ENCODE measurements at places on chromosomes 3 and 15.

GRCh38 chr3:191136347-191136746 lies 62.7 kb upstream of the OSTN start:
- no peak for DNase-seq

GRCh38 chr3:185807445-185808068 lies 17.3 kb downstream of the IGF2BP2 start:
- DNase-seq = no peak

GRCh38 chr3:16888356-16888755 lies 3.6 kb downstream of the PLCL2 start:
- no peak for DNase-seq

GRCh38 chr3:140467104-140467577 lies 210.7 kb upstream of the TRIM42 start:
- no peak for DNase-seq

DNA sequence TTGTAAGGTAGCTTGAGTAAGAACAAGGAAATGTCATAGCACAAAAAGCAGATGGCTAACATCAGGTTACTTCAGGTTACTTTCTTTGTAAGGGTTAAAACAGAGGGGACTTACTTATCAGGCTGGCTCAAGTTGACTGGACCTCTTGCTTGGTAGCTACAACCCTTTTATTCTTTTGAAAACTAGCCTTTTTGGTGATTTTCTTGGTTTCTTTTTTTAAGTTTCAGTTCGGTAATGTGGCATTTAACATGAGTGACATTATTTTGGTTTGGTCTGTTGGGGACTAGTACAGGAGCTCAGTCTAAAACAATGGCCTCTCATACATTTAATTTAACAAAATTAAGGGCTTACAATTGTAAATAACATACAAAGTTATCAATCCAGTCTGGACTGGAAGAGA lies 621.4 kb downstream of the OTOL1 start:
- no peak for DNase-seq

GRCh38 chr15:87961851-87962420 lies 294.6 kb downstream of the NTRK3 start:
- DNase-seq = peak; percentile 83

DNA sequence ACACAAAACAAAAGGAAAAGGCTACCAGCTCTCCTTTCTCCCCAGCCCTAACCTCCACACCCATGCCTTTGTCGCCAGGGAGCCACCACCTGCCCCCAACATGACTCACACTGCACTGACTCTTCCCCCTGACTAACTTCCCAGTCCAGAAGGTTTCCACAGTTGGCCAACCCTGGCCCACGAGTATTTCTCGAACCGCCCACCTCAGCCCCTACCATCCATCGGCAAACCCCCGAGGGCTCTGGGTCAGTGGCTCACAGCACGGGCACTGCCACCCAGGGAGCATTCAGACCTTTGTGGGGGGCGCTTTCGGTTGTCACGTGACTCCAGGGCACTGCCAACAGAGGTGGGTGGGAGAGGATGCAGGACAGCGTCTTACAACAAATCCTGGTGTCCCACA lies 152.3 kb downstream of the LRRC28 start:
- no peak for DNase-seq

DNA sequence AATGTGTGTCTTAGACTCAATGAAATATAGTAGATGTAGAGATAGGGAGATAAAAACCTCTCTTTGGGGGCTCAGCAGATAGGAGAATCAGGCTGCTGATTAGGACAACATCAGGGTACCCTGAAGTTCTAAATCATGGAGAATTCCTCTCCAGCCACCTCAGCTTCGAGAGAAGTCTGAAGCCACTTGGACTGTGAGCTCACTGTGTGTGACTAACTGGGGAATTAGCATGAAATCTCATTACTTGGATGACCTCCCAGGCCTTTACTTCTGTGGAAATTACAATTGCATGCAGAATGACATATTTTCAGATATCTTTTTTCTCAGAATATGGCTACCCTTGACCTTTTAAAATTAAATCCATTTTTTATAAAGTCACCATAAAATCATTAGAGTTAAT lies 128.0 kb upstream of the MRPL3 start:
- DNase-seq = no peak

DNA sequence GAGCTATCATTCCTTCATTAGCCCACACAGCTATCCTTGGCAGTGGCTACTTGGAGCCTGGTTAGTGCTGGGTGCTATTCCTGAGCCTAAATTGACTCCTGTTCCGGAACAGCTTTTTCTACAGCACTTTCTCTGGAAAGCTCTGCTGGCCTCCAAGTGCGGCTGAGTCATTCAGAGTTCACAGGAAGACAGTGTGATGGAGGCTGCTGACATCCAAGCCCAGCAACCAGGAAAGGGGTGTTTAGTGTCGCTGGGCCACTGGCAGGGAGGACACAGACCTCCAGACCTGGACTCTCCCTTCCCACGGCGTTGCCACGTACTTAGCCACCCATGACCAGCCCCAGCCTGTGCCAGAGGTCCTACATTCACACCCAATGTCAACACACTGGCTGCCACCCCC lies 28.7 kb downstream of the CACNA2D2 start:
- DNase-seq = no peak

DNA sequence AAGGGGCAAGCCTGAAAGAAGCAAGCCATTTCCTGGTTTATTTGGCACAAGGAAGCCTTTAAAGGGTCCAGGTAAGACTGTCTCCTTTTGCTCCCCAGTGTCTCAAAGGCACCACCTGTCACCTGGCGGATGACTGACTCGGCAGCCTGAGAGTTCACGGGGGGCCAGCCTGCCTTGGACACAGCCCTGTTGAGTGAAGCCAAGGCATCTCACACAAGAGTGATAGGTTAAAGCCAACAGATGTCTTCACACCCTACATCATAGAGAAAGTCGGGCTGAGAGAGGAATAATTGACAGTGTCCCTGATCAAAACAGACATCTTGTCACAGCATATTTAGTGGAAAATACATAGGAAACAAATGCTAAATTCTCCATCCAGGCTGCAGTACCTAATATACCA lies 28.2 kb upstream of the LIPC start:
- DNase-seq = peak; percentile 86

DNA sequence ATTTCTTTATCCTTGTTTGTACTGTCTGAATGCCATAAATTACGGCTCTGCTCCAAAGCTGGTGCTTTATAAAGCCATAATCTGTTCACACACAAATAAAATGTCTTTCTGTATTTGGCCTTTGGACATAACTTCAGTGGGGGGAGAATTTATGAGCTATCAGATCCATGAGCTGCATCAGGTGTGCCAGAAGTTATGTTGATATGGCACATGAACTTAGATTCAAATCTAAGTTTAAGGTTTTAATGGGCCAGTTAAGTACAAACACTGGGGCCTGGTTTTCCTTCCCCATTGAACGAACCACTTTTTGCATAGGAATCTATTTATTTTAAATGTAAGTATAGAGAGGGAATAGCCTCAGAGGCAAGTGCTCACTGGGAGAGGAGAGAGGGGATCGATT lies 239.9 kb downstream of the NFKBIZ start:
- DNase-seq = no peak

DNA sequence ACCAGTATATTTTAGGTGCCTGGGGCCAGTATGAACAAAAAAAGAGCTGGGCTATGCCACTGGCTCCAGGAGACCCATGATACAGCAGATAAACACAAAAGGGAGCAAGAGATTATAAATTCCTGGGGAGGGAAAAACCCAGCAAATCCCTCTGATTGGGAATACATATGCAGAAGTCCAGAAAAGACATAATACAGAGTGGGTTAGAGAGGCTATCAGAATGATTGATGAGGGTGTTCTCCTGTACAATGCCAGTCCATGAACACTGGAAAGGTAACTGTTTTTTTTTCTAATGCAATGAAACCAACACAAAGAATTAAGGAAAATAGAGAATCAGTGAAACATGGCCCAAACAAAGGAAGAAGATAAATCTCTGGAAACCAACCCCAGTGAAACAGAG lies 5.4 kb upstream of the VPS39 start:
- DNase-seq = no peak

- no peak for DNase-seq
Measured at GRCh38 chr3:30146978-30147377, 459.4 kb upstream of the TGFBR2 start.

GRCh38 chr3:119759962-119760361 lies 21.9 kb upstream of the NR1I2 start:
- no peak for DNase-seq

- DNase-seq = no peak
Measured at GRCh38 chr3:12902181-12902999, 61.0 kb upstream of the RPL32 start.

DNA sequence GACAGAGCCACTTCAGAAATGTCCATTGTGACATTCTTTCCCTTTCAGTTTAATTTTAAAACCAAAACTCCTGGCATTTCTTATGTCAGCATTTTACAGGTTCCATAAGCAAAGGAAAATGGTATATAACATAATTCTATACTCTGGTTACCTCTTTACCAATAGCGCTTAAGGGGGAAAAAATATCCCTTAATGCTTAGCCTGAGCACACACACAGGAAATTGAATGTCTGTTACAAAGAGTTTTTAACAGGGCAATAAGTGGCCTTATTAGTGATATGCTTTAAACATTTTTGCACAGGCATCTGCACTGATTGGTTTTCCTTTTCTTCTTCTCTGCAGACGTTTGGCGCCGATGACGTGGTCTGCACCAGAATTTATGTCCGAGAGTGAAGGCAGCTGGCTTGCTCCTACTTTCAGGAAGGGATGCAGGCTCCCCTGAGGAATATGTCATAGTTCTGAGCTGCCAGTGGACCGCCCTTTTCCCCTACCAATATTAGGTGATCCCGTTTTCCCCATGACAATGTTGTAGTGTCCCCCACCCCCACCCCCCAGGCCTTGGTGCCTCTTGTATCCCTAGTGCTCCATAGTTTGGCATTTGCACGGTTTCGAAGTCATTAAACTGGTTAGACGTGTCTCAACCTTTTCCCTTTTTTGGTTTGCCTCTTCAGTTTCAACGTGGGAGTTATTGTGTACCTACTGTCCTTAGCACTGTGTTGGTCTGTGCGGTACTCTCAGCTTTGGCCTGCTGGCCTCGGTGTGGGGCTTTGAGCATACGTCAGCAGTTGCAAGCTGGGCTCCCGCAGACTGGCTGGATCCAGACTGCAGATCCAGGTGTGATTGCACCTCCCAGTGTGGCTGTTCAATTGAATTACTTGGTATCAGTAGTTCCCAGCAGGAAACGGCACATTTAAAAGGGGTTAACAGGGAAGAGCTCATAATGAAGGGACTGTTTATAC lies 7.7 kb downstream of the CRABP1 start:
- DNase-seq = no peak

DNA sequence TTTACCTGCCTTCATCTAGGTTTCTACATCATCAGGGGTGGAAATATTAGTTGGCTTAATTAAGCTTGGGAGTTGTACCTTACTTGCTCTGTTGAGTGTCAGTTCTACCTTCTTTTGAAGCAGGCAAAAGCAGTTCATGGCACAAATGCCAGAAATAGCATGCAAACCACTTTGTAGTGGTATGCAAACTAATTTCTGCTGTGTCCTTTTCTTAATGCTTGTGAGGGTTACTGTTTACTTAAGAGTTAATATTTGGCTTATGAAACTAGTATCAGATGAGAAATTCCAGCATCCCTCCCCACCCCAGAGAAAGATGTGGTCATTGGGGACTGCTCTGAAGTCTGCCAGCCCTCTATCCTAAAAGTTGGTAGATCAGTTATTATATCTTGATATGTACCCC lies 7.1 kb downstream of the ATP2C1 start:
- no peak for DNase-seq

- no peak for DNase-seq
Measured at GRCh38 chr15:73981761-73982221, 10.3 kb downstream of the STOML1 start.

- no peak for DNase-seq
Measured at GRCh38 chr3:49098910-49099630, 5.2 kb upstream of the QRICH1 start.

DNA sequence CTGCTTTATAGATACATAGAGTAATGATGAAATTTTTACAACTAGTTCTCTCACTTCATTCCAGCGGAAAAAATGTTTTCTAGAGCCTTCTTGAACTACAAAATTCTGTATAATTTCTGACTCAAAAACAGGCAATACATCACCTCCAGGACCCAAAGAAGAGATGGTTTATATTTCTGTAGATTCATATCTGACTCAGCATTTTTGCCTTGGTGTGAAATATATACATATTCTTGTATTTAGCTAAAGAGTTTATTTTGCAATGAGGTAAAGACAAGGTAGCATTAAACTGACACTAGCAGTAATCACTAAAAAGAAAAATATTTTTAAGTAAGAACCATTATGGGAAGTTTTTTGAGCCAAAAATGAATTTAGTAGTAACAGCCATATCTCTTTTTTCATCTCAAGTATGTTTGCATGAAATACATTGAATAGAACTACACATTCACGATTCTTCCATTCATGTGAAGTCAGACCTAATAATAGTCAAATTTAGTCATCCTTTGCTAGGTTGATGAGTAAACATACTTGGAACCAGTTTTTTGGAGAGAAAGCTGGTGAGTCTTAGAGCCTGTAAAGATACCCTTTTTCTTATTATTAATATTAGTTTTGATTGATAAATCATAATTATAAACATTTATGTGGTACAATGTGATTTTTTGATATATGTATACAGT lies 31.6 kb downstream of the COL8A1 start:
- no peak for DNase-seq

DNA sequence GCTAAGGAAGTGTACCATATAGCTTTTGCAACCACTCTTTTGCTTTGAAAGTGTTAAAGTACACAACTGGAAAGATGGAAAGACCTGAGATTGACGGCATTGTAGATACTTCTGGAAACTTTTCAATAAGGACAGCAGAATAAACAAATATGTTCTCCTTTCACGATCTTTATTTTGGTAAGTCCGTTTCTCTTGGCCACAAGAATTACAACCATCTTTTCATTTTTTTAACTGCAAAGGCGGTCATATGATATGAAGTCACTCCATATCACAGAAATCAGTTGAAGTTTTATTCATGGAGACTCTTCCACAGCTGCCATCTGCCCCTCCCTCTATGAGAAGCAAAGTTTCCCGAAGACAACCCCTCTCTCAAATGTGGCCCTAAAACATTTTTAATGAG lies 303.4 kb upstream of the ICE2 start:
- no peak for DNase-seq

DNA sequence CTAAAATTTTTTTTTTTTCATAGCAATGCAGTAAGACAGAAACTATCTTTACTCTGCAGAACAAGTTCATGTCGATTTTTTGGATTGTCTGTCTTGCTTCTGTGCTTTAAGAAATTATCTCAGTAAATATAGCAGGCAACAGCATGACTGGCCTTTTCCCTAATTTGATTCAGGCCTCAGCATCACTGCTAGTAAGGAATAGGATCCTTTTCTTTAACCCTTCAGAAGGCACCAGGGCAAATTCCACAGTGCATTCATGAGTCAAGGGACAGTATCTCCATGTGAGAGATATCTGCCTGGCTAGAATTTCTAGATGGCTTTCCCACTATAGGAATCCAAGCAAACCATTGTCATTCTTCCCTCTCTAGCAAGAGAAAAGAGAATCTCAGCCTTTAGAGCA lies 71.4 kb downstream of the TIPARP start:
- no peak for DNase-seq

- DNase-seq = no peak
Measured at GRCh38 chr3:166190360-166190759, 353.1 kb upstream of the BCHE start.

- DNase-seq = no peak
Measured at GRCh38 chr15:91913560-91913959, 60.1 kb downstream of the SLCO3A1 start.

- no peak for DNase-seq
Measured at GRCh38 chr15:31083370-31083780, 18.1 kb downstream of the TRPM1 start.

GRCh38 chr15:41671656-41672648 lies 11.7 kb downstream of the MGA start:
- no peak for DNase-seq

All from cerebellum (tissue), 4 donors.